ENCODE measurements at places on chromosomes 2 and 18.

- no peak for DNase-seq
Observed at GRCh38 chr2:236170590-236171165, 2.5 kb upstream of the GBX2 start.

DNA sequence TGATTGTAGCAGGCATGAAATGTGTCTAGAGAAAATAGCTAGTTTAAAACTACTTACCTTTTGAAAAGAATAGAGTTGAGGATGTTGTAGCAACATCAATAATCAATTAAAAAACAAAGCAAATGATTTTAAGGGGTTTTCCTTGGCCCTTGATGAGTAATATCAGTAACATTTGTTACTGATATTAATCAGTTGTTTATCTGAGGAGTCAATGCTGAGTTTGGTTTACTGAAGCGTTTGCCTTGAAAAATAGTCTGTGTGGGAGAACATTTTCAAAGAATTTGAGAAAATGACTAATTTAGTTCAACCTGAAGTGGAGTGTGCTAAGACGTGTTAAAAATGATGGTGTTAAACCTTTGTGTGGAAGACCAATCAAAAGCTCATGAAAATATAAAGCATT lies 9.3 kb downstream of the PTH2R start:
- no peak for DNase-seq

- no peak for DNase-seq
Observed at GRCh38 chr18:11454040-11454439, 155.4 kb upstream of the SLC35G4 start.

DNA sequence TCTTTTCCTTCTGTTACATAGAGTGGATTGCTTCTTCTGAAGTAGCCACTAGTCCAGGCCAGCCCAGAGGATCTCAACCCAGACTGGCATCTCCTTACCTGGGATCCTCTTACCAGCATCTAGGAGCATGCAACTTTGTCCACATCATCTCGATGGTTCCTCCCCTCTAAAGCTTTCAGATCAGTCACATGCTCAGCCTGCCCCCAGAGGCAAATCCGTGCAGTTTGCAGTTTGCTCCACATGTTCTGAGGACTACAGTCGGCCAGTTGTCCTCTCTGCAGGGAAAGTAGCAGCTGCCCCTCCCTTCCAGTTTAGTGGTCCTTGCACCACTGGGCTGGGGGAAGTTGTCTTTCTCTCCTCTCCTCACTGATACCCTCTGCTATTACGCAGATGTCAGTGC lies 259.8 kb upstream of the APCDD1 start:
- no peak for DNase-seq

DNA sequence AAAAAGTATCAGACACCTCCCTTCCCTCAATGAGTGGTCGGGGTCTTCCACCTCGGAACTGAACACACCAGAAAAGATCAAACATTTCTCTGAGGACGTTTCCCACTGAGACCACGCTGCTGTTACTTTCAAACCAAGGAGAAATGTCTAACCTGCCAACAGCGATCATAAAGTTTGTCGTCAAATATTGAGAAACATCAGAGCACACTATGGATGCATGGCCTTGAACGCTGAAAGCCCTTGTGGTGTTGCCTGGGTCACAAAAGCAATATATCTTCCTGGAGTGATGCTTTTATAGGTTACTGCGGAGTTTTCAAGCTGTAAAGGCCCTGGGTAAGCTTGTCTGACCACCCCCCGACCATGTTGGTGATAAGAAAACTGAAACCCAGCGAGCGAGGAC lies 70.2 kb upstream of the ID2 start:
- DNase-seq = no peak

DNA sequence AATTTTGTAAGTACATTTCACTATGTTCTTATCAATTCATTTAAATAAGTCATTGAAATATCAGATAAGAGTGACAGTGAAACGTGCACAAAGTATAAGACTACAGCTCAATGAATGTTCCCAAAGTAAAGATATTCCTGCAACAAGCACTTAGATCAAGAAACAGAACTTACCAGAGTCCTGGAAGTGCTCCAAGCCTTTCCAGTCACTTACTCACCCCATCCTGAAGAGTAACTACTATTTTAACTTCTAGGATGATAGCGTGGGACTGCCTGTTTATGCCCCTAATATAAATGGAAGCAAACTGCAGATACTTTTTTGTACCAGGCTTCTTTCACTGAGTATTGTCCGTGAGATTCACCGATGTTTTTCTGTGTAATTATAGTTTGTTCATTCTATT lies 768.9 kb downstream of the SLC4A3 start:
- no peak for DNase-seq

DNA sequence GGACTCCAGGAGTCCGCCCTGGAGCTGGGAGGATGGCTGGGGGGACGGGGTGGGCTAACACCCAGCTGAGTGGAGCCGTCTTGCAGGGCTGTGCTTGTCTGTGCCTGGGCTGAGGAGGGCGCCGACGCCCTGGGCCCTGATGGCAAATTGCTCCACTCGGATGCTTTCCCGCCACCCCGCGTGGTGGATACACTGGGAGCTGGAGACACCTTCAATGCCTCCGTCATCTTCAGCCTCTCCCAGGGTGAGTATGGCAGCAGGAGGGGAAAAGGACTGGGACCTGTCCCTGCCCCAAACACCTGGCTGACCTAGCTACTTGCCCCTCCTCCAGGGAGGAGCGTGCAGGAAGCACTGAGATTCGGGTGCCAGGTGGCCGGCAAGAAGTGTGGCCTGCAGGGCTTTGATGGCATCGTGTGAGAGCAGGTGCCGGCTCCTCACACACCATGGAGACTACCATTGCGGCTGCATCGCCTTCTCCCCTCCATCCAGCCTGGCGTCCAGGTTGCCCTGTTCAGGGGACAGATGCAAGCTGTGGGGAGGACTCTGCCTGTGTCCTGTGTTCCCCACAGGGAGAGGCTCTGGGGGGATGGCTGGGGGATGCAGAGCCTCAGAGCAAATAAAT lies 12.9 kb downstream of the KHK start:
- DNase-seq = no peak

DNA sequence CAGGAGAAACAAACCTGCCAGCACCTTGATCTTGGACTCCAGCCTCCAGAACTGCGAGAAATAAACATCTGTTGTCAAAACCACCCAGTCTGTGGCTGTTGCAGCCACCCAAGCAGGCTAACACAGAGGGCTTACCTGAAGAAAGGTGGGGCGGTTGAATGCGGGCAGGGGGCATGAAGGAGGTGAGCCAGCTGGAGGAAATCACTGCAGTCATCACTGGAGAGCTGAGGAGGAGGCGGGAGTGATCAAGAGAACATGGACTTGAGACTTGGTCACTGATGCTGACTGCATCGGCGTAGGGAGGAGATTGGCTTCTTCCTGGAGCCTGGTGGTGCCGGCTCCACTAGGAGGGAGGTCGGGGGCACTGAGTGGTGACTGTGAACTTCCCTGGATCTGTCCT lies 14.6 kb upstream of the ARMC9 start:
- DNase-seq = no peak

DNA sequence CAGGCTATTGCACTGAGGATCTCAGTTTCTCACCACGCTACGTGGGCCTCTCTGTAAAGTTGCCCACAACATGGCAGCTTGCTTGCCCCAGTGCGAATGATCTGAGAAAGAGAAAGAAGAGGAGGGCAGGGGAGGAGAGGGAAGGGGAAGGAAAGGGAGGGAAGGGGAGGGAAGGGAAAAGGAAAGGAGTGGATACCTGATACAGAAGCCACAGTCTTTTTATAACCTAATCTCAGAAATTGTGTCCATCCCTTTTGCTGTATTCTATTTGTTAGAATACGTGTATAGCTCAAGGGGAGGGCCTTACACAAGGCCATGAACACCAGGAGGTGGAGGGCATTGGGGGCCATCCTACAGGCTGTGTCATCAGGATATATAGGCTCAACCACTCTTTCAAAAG lies 78.3 kb upstream of the PPP1CB start:
- no peak for DNase-seq

DNA sequence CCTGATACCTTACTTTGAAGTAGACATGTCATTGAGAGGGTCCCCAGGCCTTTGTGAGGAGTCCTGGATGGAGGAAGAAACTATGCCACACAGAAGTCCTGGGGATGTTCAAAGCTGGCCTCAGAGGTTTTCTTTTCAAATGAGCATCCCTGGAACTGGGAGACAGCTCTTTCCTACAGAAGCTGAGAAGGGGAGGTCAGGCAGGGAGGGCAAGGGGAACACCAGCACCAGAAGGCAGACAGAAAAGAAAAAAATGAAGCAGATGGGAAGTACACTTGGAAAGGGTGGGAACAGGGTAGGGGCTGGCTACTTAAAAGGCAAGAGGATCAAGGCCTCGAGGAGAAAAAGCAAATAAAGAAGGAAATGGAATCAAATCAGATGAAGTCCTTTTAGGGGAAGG lies 120.0 kb downstream of the FMNL2 start:
- no peak for DNase-seq

DNA sequence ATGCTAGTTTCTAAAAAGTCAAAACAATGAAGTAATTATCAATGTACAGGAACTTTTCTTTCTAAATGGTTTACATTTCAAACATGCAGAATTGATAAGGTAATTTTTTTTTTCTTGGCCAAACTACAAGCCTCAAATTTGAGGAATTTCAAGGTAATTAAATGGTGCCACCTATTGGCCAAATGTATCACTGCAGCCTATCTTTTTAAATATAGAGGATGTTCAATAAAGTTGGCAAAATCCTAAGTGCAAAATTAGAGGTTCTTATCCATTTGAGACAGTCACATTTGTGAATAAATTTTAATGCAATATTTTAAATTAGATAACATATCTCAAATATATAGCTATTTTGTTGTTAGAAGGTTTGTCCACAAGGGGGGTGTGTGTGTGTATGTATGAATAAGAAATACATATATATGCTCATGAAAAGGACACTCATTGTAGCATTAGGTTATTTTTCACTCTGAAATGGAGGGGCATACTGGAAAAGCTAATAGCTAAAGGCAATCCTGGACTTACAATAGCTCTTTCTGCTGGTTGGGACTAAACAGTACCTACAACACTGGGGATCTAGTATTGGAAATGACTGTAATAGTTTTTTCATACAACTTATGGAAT lies 26.2 kb downstream of the MMADHC start:
- peak; percentile 53 for DNase-seq

DNA sequence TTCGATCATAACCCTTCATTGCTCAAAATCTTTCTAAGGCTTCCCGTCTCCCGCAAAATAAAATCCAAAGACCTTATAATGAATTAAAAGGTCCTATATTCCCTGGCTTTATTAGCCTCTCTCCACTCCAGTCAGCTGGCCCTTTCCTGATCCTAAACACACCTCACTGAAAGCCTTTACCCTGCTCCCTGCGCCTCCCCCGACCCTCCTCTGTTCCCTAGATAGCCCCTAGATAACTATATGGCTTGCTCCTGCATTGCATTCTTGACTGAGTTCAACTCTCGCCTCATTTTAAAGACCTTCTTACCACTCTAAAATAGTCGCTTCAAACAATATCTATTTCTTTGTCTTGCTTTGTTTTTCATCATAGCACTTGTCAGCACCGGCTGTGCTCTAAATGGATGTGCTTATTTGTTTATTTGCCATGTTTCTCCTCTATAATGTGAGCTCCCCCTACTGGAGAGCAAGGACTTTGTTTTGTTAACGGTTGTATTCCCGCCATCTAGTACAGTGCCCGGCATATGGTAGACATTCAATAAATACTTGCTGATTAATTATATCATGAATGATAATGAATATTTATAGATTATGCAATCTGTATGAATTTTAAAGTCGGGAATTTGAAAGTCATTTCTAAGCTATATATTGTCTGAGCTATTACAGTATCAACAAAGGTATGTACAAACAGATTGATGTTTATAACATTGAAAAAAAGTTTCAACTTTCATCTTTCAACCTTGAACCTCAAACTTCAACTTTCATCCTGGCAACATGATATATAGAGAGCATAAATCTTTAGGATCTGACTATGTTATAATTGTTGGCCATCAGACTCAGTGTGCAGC lies 32.4 kb upstream of the VIT start:
- peak; percentile 19 for DNase-seq

DNA sequence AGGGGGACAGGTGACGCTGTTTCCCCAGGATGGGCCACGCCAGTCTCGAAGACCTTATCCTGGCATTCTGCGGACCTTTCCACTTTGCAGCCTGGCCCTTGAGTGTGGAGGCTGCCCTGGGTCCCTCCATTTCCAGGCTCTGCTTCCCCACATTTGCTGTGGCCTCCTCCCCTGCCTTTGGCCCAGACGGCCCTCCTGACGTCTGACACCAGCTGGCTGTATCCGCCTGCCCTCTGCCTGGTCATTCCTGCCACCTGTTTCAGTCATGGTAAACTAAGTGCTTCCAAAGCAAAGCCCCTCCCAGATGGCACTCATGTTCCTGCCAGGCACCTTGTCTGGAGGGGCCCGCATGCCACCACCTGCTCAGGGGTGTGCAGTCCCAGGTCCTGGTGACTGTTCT lies 95.1 kb downstream of the ASB1 start:
- DNase-seq = no peak

GRCh38 chr2:9773903-9774239 lies 69.4 kb upstream of the TAF1B start:
- DNase-seq = no peak

GRCh38 chr2:48467637-48468036 lies 62.3 kb upstream of the STON1 start:
- no peak for DNase-seq

DNA sequence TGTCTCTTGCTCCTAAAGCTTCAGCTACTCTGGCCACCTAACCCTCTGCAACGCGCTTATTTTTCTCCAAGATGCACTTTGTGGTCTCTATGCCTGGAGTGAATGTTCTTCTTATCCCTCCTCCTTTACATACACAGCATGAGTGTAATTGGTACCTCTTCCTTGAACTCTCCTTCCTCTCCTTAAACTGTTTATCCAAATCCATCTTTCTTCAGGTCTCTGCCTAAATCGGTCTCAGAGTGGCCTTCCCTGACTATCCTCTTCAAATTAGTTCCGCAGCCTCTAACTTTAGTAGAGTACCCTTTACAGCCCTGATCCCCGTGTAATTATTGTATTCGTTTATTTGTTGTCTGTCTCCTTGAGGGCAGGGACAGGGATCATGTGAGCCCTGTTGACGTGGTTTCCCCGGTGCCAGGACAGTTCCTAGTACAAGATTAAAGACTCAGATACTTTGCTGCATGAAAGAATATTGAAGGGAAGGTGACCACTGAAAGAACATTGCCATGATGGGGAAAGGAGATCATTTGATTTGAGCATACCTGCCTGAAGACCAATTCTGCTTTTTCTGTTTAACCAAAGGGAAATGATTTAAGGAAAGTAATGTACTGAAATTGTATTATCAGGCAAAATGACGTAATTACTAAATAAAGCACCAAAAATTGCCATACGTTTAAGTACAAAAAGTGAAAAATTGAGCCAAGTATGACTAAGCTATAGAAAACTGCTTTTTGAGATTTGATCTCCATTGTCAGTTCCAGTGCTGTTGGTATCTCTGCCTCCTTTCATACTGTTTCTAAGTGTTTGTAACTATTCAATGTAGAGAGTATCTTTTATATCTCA lies 1.2 kb downstream of the CNOT9 start:
- peak; percentile 1 for DNase-seq

GRCh38 chr2:52613064-52613463 lies 1154.5 kb upstream of the CHAC2 start:
- no peak for DNase-seq
